Stimulated activated CD8-positive, alpha-beta memory T cell treated with anti-CD3 and anti-CD28 coated beads, Interleukin-7, amount 100 ng/mL, for 1 hour (primary cell): ENCODE measurements at places on chromosomes 11 and 22.

DNA sequence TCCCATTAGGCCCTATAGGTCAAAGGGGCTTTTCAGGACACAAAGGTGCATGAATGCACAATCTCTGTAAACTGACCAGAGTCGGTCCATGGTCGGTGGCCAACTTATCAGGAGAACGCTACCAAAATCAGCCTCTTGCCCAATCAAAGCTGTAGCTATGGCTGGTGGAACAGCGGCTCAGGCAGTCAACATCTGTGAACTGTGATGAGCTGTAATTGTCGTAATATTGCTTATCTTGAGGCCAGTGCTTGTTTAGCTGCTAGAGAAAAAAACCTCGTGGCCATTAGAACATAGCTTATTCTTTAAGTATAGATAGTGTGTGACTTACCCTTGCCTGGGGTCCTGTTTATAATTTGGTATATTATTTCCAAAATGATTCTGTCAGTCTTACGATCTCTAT lies 14.4 kb upstream of the CHST1 start:
- no peak for DNase-seq

DNA sequence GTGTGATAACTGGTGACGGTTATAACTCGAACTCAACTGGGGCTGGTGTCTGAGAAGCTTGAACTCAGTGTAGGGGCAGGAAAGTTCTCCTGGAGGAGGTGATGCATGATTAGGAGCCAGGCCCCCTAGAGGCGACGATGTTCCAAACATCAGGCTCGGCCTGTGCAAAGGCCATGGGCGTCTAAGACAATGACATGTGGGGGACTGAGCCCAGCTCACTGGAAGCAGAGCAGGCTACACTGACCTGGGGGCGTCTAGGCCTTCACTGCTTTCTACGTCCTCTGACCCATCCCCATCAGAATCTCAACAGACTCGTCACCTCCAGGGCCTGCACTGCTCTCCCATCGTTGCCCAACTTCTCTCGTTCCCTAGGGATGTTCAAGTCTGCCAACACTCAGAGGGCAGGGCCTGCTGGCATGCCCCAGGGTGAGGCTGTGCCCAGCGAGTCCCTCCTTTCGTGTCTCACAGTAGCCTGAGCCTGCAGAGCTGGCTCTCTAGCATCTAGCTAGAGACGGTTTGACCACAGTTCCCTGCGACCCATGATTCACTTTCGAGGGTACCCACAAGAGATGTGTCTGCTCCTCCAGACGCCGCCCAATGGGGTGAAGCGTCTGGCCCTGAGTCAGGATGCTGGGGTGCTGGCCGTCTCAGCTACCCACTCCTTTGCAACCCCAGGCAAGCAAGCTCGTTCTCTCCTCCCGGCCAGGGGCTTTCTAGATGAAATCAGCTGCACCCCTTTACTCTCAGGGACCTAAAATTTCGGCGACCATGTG lies 1.1 kb upstream of the ATG16L2 start:
- DNase-seq, result peak; percentile 49

DNA sequence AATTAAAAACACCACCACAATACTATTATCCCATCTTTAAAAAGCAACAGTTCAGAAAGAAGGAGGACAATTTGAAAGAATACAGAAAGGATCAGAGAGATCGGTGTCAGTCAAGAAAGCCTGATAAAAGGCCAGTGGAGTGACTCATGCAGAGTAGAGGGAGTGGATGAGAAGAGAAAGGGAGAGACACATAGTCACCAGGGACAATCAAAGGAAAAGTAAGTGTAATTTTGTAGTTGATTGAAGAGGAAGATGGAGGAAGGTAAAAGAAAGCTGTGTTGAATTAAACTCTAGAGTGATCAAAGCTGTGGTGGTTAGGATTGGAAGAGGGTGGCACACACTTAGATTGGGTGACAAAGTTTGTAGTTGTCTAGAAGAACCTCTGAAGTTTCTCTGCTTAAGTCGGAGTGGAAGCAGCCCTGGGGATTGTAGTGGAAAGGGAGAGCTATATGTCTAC lies 14.1 kb downstream of the SPECC1L start:
- no peak for DNase-seq

- DNase-seq, result no peak
These were observed 7.5 kb downstream of the ELMOD1 start for GRCh38 chr11:107598225-107599139.

- DNase-seq, result no peak
These were observed 7.2 kb downstream of the DDX10 start for GRCh38 chr11:108672113-108672512.

- no peak for DNase-seq
These were observed 772.1 kb downstream of the NTM start for GRCh38 chr11:132142554-132142953.

- no peak for DNase-seq
These were observed 15.4 kb downstream of the LRP5 start for GRCh38 chr11:68327586-68328370.

DNA sequence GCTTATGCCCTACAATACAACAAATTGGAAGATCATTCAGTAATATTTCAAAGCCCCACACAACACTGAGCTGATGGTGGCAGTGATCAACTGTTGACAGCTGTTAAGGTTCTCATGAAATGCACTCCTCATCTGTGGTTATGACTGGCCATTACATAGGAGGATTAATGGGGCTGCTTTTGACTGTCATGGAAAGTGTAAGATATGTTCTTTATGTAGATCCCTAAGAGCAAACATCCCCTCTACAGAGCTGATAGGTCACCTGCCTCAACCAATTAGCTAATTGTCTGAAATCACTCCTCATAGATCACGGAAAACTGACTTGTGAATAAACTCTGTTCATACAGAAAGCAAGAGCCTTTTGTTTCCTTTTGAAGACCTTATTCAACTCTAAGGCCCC lies 78.1 kb downstream of the GAB2 start:
- DNase-seq, result no peak

- no peak for DNase-seq
These were observed 55.6 kb upstream of the LYVE1 start for GRCh38 chr11:10623797-10624761.

GRCh38 chr22:47324435-47324990 lies 562.1 kb downstream of the TBC1D22A start:
- DNase-seq, result no peak

GRCh38 chr11:19027829-19028595 lies 32.5 kb downstream of the MRGPRX2 start:
- no peak for DNase-seq

DNA sequence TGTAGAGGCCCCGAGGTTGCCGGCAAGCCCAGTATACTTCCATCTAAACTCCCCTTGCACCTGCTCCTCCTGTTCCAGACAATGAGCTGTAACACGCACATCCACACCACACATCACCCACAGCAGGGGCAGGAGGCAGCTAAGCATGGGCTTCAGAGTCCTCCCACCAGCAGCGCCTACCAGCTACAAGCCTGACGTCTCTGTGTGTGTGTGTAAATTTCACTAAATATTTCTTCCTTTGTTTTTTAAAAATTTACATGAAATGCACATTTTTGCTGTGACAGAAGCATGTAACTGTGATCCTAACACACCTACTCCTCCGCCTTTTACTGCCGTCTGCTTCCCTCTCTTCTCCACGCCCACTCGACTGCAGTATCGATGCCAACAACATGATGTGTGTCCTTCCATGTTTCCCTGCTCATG lies 29.4 kb upstream of the PACSIN2 start:
- DNase-seq, result no peak

GRCh38 chr22:26580240-26580962 lies 9.5 kb downstream of the TPST2 start:
- DNase-seq, result no peak

- DNase-seq, result no peak
These were observed 42.3 kb upstream of the DKK3 start for GRCh38 chr11:12050470-12051286.

- DNase-seq, result no peak
These were observed 90.3 kb upstream of the MTMR2 start for GRCh38 chr11:96014217-96014616.

GRCh38 chr11:134613646-134614045 lies 201.6 kb upstream of the B3GAT1 start:
- DNase-seq, result no peak

DNA sequence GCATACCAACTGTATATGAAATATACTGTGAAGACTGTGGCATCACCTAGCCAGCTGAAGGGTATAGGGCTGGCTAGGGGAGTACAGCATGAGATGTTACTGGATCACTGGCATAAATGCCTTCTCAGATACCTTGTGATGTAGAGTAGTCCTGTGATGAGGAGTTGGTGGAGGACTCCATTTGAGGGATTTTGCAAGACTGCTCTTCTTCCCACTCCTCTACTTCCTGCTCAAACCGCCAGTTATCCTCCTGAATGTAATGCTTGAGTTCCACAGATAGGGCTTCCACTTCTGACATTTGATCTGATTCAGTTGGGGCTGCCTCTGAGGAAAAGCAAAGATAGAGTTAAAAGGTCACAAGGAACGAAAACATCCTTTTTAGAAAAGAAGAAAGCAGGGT lies 29.3 kb downstream of the CLDN25 start:
- DNase-seq, result no peak

DNA sequence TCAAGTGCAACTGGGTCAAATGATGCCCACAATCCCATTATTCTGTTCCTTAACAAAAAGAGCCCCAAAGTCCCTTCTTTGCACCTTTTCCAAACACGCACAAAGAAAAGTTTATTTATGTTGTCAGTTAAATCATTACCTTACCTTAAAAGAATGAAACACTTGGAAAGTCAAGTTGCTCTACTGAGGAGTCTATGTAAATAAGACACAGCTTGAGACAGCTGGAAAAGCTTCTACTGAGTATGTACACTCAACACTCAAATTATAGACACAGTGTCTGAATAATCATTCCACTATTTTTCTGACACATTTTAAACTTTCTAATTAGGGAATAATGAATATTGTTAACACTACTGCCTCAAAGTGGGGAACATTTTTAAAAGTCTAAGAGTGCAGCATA lies 21.6 kb upstream of the PHLDA2 start:
- no peak for DNase-seq

- DNase-seq, result no peak
These were observed 61.8 kb downstream of the BID start for GRCh38 chr22:17712441-17712840.

DNA sequence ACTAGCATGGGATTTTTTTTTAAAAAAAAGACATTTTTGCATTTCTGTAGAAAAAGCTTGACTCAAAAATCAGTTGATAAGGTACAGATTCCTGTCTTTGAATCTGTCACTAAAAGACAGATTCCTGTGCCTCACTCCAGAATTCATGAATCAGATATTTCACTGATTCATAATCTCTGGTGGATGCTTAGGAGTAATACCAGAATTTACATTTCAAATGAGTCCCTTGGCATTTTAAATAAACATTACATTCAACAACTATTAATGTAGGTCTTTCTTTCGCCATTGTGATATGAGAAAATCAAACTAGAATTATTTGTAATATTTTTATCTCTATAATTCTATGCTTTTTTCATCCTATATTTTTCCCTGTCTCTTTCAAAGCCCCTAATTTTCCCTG lies 128.3 kb downstream of the APIP start:
- DNase-seq, result no peak

GRCh38 chr22:28332410-28332809 lies 347.2 kb downstream of the TTC28 start:
- DNase-seq, result no peak

DNA sequence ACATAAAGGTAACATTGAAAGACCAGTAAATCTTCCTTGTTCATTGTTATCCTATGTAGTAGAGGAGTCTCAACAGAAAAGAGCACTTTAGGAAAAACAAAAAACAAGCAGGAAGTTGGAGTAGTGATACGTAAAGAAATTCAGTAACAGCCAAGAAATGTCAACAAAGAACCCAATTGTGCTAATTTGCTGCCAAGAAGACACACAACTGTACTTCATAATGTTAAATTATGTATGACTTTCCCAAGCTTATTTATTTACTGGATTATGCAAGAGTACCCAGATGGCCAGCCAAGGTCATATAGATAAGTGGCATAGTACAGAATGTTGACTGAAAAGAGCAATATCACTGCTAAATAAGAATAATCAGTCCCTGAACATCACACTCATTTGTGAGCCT lies 264.7 kb upstream of the CCDC179 start:
- no peak for DNase-seq
